ENCODE measurements at places on chromosomes 13 and 19. TPM values are rescaled to one million over a fixed set of nuclear protein-coding genes. Genes with fewer than 3 reads are reported as not detected.

S1PR4 gene
- 0.12 TPM for polyA plus RNA-seq

GPC5 gene
- polyA plus RNA-seq: 5.1 TPM

KIR2DL3 gene
- not detected for polyA plus RNA-seq

DACT3 gene
- 24.5 TPM for polyA plus RNA-seq

SERTM1 gene
- polyA plus RNA-seq: 0.62 TPM

FFAR1 gene
- polyA plus RNA-seq: 0.33 TPM

ACER1 gene
- polyA plus RNA-seq: not detected

HSH2D gene
- polyA plus RNA-seq: 0.43 TPM

RXFP2 gene
- 1.3 TPM for polyA plus RNA-seq

CCDC8 gene
- 45.2 TPM for polyA plus RNA-seq

NLRP11 gene
- polyA plus RNA-seq: 0.25 TPM

DZIP1 gene
- 91.6 TPM for polyA plus RNA-seq

APC2 gene
- polyA plus RNA-seq: 1.3 TPM

TMEM255B gene
- polyA plus RNA-seq: 5.4 TPM

CTXN1 gene
- 12.6 TPM for polyA plus RNA-seq

WDR88 gene
- polyA plus RNA-seq: 2.0 TPM

ANO8 gene
- 13.3 TPM for polyA plus RNA-seq

FUT1 gene
- 3.8 TPM for polyA plus RNA-seq

MBD3L2 gene
- not detected for polyA plus RNA-seq

UPF3A gene
- polyA plus RNA-seq: 207 TPM

SOX1 gene
- polyA plus RNA-seq: not detected

DNA sequence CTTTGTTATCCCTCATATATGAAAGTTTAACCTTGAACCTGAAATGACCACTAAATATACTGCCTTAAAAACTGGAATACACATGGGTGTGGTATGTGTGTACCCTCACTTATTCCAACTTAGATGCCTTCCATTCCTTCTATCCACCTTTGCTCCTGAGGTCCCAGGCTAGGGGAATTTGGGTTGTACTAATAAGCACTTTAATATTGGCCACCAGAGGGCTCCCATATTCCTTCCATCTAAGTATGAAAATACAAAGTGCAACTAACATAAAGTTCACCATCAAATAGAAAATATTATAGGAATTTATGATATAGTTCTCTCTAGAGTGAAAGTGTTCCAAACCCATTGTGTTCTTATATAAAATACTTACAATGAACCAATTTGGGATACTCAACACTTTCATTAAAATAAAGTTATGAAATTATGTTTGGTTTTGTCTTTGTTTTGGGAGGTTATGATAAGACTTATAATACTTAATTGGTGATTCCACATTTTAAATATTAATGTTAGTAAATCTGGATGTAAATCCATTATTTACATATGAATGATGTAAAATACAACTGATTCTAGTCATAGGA lies 62.3 kb downstream of the ITGBL1 start:
- DNase-seq: peak; percentile 60

DNA sequence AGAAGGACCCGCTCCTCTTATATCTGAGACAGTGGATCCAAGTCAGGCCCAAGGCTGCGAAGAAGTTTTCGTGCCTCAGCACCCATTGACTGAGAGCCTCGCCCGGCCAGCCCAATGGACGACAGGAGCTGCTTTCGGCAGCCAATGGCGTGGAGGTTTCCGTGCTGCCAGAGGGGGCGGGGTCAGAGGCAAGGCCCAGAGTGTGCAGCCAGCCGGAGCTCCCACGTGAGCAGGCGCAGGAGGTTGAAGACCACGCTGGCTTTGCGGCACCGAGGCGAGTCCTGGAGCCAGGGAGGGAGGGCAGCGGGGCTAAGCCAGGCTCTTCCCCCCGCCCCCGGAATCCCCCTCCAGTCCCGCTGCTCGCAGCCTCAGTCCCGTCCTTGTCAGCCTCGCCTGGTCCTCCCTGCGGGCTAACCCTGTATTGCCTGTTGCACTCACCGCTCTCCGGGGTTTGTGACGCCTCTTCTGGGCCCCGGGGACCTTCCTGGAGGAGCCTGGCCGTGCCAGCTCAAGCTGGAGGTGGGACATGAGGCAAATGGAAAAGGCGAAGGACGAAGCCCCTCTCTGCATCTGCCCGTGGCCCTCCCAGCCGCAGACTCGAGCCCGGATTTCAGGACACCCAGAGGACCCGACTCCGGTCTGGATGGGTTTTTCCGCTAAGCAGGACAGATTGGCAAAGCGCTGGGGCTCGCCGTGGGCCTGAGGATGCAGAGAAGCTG lies 1.5 kb downstream of the IFNL4 start:
- DNase-seq: no peak

- peak; percentile 3 for DNase-seq
These were observed 568.7 kb downstream of the UQCRFS1 start for GRCh38 chr19:28644169-28644775.

DNA sequence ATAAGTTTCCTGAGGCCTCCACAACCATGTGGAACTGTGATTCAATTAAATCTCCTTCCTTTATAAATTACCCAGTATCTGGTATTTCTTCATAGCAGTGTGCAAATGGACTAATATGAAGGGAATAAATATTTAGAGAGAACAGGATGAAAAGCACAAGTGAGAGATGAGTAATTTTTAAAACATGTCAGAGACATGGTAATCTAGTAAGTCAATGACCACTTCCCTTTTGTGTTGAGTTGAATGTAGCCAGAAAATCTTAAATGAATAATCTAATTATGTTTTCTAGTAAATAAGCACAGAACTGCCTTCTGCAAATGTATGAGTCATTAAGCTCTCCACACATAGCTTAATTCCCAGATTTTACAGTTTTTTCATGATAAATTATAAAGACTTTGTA lies 524.1 kb upstream of the SLITRK5 start:
- no peak for DNase-seq

DNA sequence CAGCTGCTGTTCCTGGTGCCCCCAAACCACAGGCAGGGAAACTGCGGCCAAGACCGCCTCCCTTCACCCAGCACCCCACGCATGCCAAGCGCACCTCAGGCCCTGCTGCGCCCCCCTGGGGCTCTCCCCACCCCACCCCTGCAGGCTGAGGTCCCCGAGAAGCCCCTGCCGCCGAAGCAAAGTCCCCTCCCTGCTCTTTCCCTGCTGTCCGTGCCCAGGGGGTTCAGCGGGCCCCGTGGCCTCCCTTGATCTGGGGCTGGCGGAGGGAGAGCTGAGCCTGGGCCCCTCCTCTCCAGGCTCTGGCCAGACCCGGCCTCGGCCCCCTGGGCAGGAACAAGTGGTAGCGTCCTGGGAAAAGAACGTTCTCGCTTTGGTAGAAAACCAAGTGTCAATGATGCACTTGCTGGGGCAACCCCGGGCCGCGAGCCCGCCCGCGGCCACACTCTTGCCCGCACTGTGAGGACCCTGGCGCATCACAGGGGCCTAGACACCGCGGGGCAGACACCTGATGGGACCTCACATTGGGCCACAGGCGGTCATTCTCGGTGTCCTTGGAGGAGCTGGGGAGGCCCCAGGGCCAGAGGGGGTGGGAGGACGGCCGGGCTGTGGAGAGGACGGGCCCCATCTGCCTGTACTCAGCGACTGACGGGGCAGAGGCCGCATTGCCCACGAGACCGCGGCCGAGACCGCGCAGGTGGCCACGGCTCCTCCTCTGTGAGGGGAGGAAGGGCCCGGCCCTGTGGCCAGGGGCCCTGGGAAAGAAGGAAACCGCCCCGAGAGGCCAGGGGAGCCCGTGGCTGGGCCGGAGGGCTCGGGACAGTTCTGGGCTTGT lies 29.0 kb downstream of the GPX4 start:
- no peak for DNase-seq

- no peak for DNase-seq
These were observed 1.3 kb upstream of the CNOT3 start for GRCh38 chr19:54136086-54136863.

DNA sequence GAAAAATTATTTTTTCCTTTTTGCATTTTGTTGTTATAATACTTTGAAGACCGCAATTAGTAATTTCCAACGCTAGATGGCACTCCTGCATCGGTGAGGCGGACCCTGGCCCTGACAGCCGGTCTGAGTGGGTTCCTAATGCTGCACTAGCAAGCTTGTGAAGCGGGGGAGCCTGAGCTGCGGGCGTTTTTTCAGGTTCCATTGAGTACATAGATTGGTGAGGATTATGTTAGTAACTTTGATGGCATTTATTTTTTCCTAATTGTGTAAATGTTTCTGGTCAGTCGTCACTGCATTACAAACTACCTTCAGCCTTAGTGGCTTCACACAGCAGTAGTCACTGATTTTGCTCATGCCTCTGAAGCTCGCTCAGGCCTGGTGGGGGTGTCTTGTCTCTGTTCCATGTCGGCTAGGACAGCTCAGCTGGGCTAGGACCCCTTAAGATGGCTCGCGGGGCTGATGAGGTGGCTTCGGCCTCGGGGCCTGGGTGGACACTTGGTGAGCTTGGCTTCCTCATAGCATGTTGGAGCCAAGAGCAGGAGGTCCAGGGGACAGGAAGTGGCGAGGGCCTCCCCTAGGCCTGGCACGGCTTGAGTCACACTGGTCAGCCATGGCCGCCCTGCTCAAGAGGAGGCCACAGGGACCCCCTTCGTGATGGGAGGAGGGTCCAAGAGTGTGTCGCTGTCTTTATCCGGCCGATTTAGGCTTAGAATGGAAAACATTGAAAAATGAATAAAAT lies 25.0 kb downstream of the ERCC5 start:
- peak; percentile 55 for DNase-seq

DNA sequence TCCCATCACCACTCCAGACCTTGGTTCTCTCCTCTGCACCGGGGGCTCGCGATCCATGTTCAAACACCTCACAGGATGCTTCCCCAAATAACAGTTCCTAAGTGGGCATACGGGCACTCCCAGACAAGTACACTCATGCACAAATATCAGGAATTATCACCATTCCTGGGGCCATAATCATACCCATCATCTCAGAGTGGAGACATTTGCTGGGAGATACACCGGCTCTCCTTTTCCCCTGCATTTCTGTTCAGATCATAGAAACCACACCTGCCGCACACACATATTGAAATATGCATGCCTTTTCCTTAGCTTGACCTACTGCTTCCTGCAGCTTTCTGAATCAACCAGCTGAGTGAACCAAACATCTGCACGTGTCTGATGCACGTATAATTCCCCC lies 33.9 kb upstream of the MBNL2 start:
- DNase-seq: no peak

DNA sequence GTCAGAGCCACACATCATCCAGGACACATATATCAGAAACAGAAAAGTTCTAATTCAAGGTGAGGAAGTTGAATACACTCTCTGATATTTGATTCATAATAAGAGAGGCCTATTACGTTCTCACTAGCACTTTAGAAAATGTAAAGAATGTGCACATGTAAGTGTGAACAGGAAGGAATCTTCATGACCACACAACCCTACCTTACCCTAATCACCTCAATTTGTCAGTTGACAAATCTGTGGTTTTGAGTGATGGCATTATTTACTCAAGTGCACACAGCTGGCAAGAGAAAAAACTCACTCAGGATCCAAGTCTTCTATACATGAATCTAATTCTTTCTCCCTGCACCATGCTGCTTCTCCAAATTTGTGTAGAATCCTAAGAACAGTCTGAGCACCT lies 445.8 kb downstream of the SUCLA2 start:
- no peak for DNase-seq

DNA sequence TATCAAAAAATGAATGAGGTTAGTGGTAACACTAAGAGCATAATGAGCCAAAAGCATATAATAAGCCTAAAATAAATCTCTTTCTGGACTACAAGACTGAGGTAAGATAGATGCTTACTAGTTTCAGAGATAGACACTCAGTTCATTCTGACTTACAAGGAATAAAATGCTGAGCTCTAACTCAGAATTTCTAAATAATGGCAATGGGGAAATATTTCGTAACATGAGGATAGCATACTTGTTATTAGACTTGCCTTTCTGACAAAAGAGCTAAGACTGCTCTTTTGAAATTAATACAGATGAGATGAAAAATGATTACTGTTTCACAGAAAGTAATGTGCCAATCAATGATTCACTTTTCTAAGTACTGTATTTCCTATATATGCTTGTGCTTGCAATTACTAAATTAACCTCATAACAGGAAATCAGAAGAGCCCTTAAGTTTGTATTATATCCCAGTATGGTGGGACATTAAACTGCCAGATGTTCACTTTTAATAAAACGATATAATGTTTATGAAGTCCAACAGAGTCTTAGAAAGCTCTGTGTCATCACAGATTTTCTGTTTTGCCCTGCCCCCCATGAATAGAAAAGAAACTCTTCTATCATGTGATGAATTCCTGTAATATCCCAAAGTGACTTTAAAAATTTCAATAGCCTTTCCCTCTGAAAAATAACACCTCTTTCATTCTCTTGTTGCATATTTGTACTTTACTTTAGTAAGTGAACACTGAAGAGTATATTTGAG lies 2771.0 kb upstream of the PCDH20 start:
- no peak for DNase-seq

GRCh38 chr13:84873951-84874350 lies 925.3 kb downstream of the SLITRK6 start:
- no peak for DNase-seq

DNA sequence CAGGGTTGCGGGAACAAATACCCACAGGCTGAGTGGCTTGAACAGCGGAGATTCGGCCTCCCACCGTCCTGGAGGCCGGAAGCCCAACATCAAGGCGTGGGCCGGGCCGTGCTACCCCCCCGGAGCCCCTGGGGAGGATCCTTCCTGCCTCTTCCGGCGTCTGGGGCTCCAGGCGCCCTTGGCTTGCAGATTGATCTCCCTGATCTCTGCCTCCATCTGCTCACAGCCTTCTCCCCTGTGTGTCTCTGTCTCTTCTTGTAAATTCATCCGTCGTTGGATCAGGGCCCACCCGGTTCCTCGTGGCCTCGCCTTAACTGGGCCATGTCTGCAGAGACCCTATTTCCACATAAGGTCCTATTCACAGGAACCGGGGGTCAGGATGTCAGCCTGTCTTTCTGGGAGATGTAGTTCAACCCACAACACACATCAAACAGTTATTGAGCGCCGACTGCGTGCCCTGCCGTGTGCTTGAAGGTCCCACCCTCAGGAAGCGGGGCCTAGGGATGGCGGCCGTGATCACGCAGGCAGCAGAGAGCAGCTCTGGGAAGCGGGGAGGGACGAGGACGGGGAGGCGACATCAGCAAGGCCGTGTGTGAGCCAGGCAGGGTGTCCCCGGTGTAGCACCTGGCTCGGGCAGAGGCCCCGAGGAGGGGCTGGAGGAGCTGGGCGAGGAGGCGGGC lies 21.3 kb downstream of the HCN2 start:
- no peak for DNase-seq

- DNase-seq: no peak
These were observed 20.0 kb downstream of the ELL start for GRCh38 chr19:18501832-18502231.
